ENCODE measurements at places on chromosomes 4 and X.

DNA sequence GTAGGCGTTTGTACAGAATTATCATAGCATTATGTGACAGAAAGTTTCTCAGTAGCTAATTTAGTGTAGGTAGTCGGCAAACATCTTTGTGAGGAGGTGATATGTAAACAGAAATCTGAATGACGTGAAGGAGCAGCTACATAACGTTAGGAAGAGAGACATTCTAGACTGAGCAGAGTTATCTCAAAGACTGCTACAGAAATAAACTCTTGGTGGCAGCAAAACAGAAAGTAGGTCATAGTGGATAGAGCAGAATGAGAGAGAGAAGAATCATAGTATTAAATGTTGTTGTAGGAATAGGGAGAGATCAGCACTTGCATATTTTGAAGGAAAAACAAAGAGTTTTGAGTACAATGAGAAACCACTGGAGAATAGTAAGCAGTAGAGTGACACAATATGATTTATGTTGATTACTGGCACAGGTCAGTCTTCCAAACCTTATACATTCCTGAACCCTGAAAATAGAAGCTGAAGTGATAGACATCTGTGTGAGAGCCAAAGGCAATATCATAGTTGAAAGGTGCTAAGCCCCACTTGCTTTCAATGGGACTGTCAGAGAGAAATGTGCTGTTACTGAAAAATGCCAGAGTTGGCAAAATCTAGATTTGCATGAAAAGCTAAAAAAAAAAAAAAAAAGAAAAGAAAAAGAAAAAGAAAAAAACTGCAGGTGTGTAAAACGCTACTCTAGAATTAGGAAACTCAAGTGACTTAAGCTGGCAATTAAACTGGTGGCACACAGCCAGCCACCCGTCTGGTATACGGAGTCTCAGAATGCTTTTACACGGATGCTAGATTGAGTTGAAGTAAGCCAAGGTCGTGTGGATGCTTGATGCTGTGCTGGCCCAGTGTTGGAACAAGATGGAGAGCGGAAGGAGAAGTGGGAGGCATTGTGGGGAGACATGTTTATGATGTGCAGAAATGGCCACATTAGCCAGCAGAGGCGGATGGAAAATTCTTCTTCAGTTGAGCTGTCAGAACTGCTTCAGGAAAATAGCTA, 750.2 kb upstream of the HS3ST1 start:
- no peak for DNase-seq

DNA sequence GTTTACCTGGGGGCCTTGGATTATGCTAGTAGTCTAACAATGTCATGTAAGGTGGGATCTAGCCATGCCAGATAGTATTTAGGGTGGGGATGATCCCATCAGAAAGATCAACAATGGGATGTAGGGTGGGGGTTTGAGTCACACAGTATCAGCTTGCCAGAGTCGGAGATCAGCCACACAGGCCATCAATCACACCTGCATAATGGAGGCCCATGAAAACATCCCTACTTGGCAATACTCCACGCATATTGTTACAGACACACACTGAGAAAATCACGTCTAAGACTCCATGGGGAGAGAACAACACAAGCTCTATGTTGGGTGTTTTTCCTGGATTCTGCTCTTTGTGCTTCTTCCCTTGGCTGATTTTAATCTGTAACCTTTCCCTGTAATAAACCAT, 49.5 kb upstream of the SLC25A4 start:
- no peak for DNase-seq

DNA sequence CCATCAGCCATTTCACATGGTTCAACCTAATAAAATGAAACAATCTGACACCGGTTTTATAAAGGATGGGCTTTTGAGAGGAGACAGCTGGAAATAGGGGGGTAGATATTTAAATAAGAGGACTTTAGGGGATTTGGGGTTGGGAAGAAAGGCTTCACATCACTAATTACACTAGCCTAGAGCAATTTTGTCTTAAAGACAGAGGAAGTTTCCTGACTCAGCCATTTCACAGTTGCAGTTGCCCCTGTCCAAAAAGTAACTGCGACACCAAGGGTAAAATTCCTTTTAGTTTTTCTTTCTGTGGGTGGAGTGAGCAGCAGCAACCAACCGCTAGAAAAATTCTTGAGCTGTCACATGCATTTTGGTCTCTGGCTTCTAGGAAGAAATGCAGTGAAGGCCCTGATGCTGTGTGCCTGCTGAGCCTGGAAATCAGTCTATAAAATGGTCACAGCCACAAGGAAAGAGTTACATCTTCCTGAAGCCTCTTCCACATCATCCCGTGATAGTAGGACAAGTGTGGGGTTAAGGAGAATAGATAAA, 233.6 kb downstream of the ZNF674 start:
- DNase-seq, result no peak

GRCh38 chr4:88158038-88158488, 376 bp downstream of the ABCG2 start:
- no peak for DNase-seq

DNA sequence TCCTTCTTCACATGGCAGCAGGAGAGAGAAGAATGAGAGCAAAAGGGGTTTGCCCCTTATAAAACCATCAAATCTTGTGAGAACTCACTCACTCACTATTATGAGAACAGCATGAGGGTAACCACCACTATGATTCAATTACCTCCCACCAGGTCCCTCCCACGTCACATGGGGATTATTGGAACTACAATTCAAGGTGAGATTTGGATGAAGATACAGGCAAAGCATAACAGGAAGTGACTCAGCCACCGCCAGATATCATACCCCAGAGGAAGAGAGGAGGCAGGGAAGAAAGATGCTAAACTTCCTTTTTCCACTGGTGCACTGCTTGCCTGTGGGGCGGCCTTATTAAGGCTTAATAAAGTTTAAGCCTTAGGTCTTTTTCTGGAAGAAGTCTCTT, 766.1 kb downstream of the KCTD8 start:
- DNase-seq, result no peak

DNA sequence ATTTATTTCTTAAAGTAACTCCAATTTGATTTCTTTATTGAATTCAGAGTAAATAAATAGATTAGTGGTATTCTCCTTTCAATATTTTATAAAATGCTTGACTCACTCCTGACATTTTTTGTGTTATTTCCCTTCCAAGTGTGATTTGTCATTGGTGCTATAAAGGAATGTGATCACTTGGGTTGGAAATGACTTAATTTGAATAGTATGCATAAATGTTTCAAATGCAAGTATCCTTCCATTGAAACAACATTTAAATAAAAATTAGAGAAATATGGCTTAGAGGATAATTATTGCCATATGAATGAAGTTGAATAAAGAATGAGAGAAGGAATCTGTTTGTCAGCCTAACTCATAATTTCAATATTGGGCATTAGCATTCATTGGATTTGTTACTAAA, 182.7 kb downstream of the PABPC4L start:
- no peak for DNase-seq

GRCh38 chrX:44675362-44676024, 132.8 kb upstream of the FUNDC1 start:
- no peak for DNase-seq

DNA sequence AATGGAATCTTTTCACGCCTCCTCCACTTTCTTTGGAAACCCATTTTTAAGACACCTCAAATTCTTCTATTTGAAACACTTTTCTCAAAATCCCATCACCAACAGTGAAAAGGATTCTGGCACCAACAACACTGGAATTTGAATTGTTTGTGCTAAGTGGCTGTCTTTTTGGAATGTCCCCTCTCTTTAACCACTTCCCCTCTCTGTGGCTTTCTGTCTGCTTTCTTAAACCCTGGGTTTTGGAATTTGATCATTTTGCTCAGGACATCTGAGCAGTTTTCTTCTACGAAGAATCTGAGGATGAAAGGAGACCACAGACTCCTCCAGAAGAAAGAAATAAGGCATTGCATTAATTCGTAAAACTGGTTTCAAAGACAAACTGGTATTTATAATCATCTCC, 89.0 kb downstream of the MXRA5 start:
- DNase-seq, result no peak

DNA sequence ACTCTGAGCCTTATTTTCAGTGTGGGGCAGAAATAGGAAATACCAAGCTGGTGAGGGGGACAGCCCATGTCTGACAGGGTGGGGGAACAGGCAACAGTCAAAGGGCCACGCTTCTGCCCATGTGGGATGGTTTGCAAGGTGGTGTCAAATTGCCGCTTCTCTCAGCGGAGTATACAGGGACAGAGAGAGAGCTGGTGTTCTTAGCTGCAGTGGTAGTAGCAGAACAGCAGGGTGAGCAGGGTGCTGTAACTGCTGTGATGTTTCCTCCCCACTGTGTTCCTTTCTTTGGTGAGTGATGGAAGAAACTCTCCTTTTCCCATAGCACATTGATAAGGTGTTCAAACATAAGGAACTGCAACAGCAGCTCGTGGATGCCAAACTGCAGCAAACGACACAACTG, 37.9 kb downstream of the RBBP7 start:
- DNase-seq, result no peak

DNA sequence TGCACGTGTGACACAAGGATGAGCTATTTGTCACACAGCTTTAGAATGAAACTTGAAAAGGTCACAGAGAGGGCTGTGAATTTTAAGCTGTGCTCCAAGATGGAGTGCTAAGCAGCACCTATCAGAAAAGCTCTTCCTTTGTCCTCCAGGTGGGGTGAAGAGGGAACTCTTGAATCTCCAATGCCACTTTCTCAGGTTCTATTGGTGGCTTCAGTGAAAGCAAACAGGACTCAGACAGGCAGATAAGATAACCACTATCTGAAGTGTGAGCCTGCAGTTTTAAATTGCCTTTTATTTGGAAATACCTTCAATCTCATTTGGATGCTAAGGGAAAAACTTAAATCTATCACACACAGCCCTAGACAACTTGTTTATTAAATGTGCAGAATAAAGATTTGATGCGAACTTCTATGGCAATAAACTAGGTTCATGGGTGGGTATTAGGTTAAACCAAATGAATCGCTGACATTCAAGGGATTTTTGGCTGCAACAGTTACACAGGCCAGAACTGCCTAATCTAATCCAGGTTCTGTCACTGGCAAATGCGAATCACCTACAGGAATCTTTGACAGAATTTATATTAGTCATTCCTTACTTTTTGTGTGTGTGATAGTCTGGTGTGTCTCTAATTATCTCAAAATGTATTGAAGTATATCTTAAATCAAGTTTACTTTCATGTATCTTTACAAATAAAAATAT, 13.6 kb upstream of the PDGFRA start:
- DNase-seq, result no peak

GRCh38 chr4:25386926-25387325, 9.9 kb downstream of the ANAPC4 start:
- no peak for DNase-seq

GRCh38 chr4:45346816-45347435, 620.6 kb upstream of the GNPDA2 start:
- no peak for DNase-seq

GRCh38 chr4:165514739-165515138, 135.9 kb downstream of the CPE start:
- DNase-seq, result no peak

DNA sequence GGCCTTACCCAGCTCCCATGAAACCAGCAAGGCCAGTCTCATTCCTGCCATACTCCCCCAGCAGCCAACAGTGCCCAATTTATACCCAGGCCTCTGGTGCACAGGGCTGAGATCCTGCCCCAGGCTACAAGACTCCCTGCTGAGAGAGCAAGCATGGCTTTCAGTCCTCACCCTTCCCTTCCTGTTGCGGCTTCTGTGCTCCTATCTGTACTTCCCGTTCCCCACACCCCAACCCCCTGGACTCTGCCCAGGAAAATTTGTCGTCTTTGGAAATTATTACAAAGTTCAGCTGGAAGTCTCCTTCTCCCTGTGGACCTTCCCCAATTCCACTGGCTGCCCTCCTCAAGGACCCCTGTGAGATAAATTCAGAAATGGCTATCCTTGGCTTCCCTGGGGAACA, 84.1 kb upstream of the GK2 start:
- DNase-seq, result no peak

DNA sequence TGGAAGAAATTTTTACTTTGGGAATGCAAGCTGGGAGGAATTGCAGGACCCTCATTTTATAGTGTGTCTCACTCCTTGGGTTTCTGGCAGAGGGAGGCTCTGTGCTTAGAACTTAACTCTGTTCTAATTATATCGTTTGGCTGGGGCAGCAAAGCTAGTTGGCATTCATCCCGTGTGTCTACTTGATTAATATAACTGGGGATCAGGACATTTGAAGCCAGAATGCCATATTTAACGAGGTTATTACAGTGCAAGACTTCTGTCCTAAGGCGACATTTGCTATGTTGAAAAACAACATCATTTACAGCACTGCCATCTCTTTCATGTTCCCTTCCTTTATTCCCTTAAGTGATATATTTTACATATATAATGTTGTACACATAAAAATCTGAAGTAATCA, 179.1 kb upstream of the TBC1D9 start:
- DNase-seq, result no peak
